ENCODE measurements at places on chromosomes 3 and 15.

GRCh38 chr3:99635348-99635747 lies 3.0 kb upstream of the COL8A1 start:
- DNase-seq, result no peak

DNA sequence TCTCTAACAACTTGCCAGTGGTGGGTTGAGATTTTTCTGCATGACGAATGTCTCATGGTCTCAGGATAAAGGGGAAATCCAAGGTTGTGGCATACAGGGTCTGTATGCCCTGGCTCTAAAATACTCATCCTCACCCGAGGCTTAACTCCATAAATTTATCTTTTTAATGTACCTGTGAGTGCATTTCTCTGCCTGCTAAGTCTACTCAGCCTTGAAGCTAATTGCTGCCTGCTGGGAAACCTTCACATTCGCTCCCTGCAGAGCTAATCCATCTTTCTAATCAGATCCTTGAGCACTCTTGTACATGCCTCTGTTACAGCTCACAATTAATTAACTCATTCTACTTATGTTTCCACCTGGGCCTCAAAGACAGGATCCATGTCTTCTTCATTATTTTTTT lies 93.8 kb downstream of the CMSS1 start:
- no peak for DNase-seq

DNA sequence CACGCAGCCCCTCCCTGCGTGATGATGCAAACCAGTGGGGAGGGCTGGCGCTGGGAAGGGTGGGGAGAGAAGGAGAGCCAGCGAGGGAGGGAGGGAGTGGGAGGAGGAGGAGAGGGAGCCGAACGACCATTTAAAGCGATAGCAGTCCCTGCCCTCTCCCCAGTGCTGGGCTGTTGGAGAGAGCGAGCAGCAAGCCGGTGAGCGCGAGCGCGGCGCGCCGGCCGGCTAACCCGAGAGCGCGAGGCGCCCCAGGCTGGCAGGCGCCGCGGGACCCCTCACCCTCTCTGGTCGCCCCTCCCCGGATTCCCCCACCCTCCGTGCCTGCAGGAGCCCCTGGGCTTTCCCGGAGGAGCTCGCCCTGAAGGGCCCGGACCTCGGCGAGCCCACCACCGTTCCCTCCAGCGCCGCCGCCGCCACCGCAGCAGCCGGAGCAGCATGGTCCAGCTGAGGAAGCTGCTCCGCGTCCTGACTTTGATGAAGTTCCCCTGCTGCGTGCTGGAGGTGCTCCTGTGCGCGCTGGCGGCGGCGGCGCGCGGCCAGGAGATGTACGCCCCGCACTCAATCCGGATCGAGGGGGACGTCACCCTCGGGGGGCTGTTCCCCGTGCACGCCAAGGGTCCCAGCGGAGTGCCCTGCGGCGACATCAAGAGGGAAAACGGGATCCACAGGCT lies at the start of gene GRM7:
Gene GRM7, plus strand, starts transcription at position 162 of the 671 bp plus-strand sequence.
- no peak for DNase-seq

- DNase-seq, result no peak
Measured at GRCh38 chr3:143824735-143825385, 23.4 kb downstream of the SLC9A9 start.

DNA sequence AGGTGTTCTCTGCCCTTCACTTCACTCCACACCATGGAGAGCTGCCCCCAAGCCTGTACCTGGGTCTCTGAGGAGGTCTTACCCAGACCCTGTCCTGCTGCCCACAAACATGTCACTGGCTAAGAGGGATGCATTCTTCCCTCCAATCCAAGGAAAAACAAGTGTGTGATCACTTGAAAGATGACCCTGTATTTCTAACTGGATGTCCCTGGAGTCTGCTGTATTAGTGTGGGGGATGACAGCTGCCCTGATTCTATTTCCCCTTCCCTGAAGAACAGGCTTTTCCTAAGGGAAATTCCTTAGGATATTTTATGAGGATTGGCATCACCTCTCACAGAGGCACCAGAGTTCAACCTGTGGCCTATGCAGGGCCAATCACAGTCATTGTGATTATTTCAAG lies 55.0 kb upstream of the GATA2 start:
- DNase-seq, result no peak

DNA sequence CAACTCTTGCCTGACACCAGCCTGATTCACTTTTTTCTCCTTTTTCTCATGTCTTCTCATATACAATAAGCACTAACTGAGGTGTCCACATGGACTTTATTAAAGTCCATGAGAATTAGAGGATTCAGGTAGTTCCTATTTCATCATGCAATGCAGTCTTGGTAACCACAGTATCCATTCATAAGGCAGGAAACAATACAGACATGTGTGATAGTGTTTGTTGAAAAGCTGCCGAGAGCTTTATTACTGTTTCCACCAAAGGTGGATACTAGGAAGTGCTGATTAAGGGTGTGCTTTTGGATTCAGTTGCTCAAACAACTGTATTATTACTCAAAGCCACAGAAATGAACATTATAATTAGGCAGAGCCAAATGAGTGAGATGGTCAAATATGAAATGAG lies 5.3 kb downstream of the CASR start:
- DNase-seq, result no peak

DNA sequence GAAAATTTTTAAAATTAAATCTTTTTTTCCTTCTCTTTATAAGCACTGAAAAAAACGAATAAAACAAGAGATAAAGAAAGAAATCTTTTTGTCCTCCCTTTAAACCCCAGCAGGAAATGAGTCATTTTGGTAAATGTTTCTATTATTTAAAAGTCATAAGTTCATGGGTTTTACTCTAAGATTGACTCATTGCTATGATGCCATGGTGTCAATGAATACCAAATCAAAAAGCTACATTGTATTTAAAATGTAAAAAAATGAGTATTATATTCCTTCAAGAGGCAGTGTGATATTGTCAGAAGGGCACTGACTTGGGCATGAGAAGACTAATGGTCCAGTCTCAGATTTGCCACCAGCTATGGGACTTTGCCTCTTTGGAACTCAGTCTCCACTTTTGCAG lies 303.4 kb upstream of the DNAJC19 start:
- no peak for DNase-seq

GRCh38 chr3:196440696-196441095 lies 8.5 kb upstream of the UBXN7 start:
- DNase-seq, result no peak

DNA sequence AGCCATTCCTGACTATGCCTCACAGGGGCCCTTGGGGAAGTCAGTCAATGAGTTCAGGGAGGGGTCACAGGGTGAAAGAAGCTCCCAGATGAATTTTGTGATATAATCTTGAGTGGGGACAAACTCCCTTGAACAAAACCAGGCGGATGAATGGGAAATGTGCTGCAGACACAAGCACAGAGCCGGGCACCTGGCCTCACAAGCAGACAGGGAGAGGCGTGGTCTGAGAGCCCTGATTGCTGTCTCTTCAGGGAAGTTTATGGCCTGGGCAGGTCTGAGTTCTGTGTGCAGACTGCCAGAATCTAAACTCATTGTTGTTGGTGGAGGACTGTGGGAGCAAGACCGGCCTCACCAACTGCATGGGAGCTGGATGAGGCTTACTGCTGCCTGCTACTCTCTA lies 591.8 kb downstream of the EPHA3 start:
- DNase-seq, result no peak

DNA sequence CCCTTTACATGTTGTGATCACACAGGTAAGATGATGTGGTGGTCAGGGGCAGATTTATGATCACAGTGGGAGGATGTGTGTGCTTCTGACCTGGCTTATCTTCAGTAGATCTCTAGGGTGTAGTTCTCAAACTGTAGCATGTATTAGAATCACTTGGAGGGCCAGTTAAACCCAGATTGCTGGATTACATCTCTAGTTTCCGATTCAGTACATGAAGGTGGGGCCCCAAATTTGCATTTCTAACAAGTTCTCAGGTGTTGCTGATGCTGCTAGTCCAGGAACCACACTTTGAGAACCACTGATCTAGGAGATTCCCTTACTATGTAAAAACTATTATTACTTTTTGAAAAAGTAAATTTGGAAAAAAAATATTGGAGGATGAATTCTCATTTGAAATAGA lies 199.3 kb upstream of the GOLIM4 start:
- no peak for DNase-seq

GRCh38 chr3:55619046-55619808 lies 132.1 kb upstream of the WNT5A start:
- DNase-seq, result no peak

DNA sequence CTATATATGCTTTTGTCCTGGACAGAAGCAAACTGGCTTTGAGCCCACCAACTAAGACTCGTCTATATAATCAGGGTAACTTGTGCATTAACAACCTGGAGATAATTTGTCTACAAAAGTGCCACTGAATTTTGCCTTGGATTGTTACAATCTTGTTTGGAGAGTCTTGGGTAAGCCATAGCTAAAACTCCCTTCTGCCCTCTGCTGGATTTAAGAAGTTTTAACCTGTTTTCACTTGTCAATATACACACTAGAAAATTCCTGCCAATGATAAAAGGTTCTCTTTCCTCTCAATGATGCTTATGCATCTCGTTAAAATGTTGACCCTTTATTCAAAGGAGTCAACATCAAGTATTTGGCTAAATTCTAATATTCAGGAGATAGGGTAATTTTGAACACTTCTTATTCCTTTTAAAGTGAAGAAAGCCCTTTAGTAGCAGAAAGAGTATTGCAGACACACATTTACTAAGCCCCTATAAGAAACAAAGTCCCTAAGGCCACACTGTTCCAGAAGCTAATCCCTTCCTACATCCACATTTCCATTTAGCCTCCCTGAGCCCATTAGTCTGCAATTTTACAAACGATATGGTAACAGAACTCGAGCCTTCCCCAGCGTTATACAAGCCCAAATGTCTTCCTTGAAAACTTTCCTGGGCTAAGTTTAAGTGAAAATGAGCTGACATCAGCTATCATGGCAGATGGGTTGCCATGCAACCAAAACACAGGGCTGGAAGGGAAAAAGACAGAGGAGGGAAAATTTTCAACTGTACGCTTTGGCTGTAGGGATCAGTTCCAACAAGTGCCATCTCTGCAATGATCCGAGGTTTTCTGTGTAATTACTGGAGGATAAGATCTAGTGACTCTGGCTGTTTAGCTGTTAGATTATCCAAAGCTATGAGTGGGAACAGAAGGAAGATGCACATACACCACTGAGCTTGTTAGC lies 75.9 kb upstream of the FGF12 start:
- no peak for DNase-seq

DNA sequence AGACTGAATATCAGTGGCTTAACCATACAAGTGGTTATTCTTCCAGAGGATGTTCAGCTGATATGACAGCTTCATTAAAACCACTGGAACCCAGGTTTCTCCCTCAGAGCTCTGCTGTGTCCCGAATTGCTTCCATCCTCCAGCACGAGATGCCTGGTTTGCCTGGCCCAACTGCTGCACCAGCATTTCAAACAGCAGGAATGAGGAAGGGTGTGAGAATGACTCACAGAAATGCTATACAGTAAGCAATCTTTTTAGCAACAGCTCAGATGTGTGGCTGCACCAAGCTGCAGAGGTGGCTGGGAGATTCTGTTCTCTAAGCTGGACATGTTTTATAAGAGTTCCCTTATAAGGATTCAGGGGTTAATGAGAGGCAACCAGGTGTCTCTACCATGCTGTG lies 271.0 kb downstream of the GABRG3 start:
- no peak for DNase-seq

DNA sequence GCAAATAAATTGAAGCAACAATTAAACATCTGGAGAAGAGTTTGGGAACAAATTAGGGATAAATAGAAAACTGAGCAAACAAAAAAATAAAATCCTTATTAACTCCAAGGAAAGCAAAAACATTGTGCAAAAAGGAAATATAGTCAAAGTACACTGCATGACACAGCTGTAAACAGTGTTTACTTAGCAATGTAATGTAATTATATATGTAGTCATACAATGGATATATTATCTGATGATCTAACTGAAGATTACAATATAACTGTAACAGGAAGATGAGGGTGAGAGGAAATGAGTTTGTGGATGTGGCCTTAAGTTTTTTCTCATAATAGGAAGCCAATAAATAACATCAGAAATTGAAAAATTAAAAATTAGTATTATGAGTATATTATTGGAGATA lies 42.5 kb downstream of the SCN10A start:
- no peak for DNase-seq

- DNase-seq, result no peak
Measured at GRCh38 chr3:111566844-111567243, 24.8 kb downstream of the CD96 start.

DNA sequence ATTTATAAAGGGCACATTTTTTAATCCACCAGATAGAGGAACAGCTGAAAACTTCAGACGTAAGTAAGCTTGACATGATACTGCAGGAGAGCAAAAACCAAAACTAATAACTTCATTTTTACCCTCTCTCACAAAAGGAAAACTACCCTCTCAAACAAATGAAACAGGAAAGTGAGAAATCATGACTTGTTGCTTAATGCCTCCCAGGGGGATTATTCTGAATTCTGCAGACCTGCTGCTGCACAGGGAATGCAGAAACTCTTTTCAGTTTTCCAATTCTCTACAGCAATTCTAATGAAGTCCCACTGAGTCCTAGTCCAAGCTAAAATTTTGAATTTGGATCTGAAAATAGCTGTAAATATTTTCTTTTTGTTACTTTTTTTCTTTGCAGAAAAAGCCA lies 637.1 kb upstream of the CCDC54 start:
- no peak for DNase-seq

DNA sequence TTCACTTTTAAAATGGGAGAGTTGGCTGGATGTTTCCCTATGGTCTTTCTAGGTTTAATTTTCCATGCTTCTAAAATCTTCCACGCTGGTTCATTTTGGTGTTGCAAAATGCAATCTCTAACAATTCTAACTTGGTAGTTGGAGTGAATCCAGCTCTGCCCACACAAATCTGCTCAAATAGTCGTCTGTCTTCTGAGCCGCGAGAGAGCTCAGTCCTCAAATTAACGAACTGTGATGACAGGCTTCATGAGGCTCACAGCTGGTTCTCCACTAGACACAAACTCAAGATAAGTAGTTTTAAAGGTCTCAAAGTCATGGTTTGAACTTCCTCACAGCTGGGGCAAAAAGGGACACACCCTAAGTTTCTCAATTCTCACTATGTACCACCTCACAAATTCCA lies 178.6 kb upstream of the LYSMD4 start:
- DNase-seq, result no peak

- no peak for DNase-seq
Measured at GRCh38 chr3:193736616-193737015, 143.6 kb downstream of the OPA1 start.

DNA sequence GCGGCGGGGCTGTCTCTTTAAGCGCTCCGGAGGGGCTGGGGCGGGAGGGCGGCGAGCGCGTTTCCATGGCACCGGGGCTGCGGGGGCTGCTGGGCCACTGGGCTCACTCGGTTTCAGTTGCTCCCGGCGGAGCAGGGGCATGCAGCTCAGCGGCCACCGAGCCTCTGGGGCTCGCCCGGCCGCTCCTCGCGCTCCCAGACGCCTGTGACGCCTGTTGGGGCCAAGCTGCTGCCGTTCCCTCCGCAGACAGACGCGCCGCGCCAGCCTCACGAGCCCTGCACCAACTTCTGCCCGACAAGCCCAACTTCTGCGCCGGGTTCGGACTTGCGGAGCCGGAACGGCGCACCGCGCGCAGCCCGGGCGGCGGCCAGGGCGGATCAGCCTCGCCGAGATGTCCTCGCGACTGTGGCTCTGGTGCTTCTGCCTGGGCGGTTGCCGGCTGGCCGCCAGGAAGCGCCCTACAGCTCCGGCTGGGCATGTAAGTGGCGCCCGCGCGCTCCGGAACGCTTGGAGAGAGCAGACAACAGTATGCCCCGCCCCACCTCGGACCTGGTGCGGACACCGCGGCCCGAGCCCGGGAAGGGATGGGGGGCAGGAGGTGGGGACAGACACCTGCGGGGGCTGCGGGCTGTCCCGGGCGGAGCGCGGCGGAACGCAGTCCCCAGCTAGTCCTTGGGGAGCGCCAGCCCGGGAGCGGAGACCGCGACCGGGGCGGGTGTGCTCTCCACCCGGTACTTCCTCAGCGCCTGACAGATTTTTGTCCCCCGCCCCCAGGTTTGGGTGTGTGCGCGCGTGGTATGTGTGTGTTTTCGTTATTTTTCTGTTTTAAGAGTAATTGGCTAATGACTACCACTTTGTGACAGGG lies 154.1 kb upstream of the GOLIM4 start:
- DNase-seq, result no peak

Data from activated CD8-positive, alpha-beta memory T cell treated with anti-CD3 and anti-CD28 coated beads for 1 hour (primary cell).